Right ventricle myocardium inferior (tissue), 1 donor: ENCODE measurements at places on chromosomes 2 and 18. TPM values are rescaled to one million over a fixed set of nuclear protein-coding genes. Genes with fewer than 3 reads are reported as not detected.

The TM4SF20 gene
- total RNA-seq: not detected

The KCNG3 gene
- not detected for total RNA-seq

The FOXD4L1 gene
- not detected for total RNA-seq

The TRIM43 gene
- not detected for total RNA-seq

The DNPEP gene
- 66.6 TPM for total RNA-seq
